ENCODE measurements at places on chromosomes 7 and 10. TPM values are rescaled to one million over a fixed set of nuclear protein-coding genes. Genes with fewer than 3 reads are reported as not detected.

Gene VDAC2
- 103 TPM for total RNA-seq

Gene SPDYE6
- not detected for total RNA-seq

Gene PSMG3
- total RNA-seq, result 14.1 TPM

Gene PRKAR2B
- total RNA-seq, result 4.0 TPM

Gene TYW1B
- 2.5 TPM for total RNA-seq

- peak; percentile 80 for DNase-seq
- H3K27me3 ChIP-seq, result no peaks in the 10 kb centered on the region
- no peak overlapping the region for H3K4me3 ChIP-seq
- no peaks in the 10 kb centered on the region for H3K4me1 ChIP-seq
- no peak overlapping the region for H3K27ac ChIP-seq
Measured at GRCh38 chr7:50356212-50356944, 51.9 kb downstream of the IKZF1 start.

DNA sequence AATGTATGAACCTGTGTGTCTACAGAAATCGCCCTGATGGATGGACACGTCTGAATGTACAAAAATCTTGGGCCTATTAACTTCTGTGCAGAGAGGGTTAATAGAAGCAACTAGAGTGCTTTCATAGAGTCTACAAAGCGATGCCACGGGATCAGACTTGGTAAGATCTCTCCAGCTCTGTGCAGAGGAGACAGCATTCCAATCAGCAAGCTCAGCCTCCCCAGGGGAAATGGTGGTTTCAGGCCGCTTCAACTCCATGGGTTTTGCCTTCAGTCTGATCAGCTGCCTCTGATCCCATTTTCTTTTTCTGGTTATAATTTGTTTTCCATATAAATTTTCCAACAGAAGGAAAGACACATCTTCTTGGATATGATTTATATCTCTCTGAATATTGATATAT lies 35.1 kb upstream of the COBL start:
- H3K4me1 ChIP-seq, result no peaks in the 10 kb centered on the region
- H3K27me3 ChIP-seq, result no peaks in the 10 kb centered on the region
- H3K36me3 ChIP-seq, result no peaks in the 10 kb centered on the region
- no peak overlapping the region for H3K27ac ChIP-seq
- no peak for DNase-seq
- H3K4me3 ChIP-seq, result no peak overlapping the region

GRCh38 chr7:55260171-55260570 lies 105.0 kb upstream of the LANCL2 start:
- H3K4me3 ChIP-seq, result no peak overlapping the region
- H3K36me3 ChIP-seq, result no peaks in the 10 kb centered on the region

DNA sequence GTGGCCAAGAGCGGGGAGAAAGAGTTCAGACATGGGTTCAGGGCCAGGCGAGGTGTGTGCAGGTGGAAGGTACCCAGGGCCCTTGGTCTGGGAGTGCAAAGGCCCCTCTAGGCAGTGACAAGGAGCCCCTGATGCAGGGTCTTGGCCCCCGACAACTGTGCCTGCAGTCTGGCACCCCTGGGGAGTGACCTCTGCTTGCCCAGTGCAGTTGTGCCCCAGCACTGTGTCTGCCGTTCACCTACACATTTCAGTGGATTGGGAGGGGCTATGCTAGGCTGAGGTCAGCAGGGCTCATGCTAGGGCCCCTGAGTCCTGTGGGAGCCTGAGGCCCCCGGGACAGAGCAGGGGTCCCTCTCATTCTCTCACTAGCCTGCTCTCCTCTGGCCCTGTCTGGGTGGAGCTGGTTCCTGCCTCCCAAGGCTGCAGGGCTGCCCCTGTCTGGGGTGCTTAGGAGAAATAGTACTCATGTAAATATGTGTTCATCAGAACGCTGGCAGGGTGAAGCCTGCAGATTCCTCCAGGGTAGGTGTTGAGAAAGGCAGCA lies 550.4 kb downstream of the TCERG1L start:
- H3K27ac ChIP-seq, result no peak overlapping the region
- no peaks in the 10 kb centered on the region for H3K36me3 ChIP-seq
- H3K4me1 ChIP-seq, result no peaks in the 10 kb centered on the region
- no peak overlapping the region for H3K4me3 ChIP-seq

All from aorta (tissue), 5 donors.